LHCN-M2 (cell line): ENCODE measurements at places on chromosomes 5 and 9. TPM values are rescaled to one million over a fixed set of nuclear protein-coding genes. Genes with fewer than 3 reads are reported as not detected.
A peak's percentile ranks its signal among the peaks of the same experiment; 100 is the strongest.

FCN2 gene
- total RNA-seq: not detected in 2 replicates

SLC28A3 gene
- 0.13 and 0.23 TPM in 2 replicates for total RNA-seq

ROPN1L gene
- total RNA-seq: 1.1 and 1.3 TPM in 2 replicates

DNA sequence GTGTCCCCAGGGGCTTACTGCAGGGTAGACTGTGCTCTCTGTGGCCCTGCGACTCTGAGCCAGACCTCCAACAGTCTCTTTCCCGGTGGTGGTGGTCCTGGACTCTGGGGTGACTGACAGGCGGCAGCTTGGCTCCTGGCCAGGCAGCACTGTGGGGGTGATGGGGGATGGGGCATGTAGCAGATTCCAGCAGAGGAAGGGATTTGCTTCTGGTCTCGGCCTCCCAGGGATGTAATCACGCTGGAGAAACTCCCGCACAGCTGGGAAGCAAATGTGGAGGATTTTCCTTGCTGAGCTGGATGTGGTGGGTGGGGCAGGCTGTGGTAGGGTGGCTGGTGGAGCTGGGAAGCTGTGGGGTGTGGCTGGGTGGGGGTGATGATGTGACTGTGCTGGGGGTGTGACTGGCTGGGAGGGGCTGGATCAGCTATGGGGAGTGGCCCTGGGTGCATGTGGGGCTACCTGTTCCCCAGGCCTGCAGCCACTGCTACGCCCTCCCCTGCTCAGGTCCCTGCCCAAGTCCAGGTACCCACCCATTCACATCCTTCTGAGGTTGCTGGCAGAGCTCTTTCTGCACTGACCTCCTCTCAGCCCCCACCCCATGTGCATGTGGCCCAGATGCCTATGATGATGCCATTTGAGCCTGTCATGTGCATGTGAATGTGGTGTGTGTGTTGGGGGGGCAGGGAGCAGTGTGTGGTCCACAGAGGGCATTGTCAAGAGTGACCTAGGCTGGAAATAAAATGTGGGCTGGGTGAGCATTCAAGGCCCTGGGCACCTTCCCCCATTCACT is 3.8 kb downstream of the NDST1 start:
- peak; percentile 78 for DNase-seq

DNA sequence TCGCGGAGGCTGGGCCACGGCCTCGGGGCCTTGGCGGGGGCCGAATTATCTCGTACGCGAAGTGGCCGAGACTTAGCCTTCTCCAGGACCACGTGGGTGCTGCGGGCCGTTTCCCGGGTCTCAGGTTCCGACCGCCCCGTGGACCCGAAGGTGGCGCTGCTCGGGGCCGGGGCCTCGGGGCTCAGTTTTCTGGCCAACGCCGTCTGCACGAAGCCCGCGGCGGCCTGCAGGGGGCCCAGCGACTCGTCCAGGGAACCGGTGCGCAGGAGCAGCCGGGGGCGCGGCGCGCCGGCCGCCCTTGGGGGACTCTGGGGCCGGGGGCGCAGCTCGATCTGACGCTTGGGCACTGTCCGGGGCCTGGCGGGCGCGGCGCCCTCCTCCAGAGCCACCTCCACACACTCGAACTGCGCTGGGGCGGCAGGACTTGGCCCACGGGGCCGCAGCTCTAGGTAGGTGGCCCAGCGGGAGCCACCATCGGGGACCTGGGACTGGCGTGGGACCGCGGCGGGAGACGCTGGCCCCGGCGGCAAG is 716 bp downstream of the PROB1 start:
- no peak for DNase-seq
